ENCODE measurements at places on chromosomes 6 and 20.
A peak's percentile ranks its signal among the peaks of the same experiment; 100 is the strongest.

DNA sequence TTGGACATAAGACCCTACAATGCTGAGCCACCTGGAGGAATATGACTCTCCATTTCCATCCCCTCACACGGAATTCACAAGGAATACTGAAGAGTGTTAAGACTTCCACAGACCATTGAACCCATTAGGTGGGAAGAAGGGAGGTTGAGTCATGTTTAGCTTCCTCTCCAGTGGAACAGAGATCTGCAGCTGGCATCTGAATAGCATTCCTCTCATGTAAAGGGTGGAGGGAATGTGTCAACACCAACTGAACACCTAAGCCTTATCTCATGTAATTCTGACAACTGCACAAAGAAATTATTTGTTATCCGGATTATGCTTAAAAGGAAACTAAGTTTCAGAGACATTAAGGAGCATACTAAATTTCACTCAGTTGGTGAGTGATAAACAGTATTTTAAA is 705.9 kb downstream of the MAFB start:
- DNase-seq: no peak

DNA sequence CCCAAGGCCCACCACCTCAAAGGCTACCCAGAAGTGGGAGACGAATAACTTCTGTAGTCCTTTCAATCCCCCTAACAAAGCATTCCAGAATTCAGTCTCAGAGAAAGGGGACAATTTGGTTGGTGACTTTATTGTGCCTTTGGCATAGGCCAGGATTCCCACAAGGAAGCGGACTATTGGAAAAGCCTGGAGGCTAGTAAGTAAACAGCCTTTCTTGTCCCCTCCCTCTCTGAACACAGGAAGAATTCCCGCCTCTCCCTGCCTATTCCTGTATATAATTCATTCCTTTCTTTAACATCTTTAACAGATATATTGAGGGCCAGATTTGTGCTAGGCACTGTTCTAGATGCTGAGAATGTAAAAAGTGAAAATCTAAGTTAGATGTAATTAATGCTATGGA is 36.1 kb downstream of the RNF8 start:
- no peak for DNase-seq

DNA sequence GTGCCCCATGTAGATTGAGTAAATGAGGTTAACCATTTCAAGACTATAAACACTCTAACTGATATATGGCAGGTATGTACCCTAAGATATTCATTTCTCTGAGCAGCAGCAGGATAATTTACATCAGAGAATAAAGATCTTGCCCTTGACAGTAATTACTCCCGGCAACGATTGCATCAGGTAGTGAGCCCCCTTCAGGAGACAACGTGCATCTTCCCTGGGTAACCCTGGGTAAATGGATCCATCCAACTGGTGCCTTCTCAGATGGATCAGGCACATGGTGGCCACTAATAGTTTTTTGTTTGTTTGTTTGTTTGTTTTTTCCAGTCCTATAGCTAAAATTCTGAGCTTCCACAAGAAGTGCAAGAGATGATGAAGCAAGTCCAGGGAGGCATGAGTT is 469.4 kb upstream of the SLC35B3 start:
- no peak for DNase-seq

GRCh38 chr6:7132398-7133035 is 24.8 kb downstream of the RREB1 start:
- no peak for DNase-seq

DNA sequence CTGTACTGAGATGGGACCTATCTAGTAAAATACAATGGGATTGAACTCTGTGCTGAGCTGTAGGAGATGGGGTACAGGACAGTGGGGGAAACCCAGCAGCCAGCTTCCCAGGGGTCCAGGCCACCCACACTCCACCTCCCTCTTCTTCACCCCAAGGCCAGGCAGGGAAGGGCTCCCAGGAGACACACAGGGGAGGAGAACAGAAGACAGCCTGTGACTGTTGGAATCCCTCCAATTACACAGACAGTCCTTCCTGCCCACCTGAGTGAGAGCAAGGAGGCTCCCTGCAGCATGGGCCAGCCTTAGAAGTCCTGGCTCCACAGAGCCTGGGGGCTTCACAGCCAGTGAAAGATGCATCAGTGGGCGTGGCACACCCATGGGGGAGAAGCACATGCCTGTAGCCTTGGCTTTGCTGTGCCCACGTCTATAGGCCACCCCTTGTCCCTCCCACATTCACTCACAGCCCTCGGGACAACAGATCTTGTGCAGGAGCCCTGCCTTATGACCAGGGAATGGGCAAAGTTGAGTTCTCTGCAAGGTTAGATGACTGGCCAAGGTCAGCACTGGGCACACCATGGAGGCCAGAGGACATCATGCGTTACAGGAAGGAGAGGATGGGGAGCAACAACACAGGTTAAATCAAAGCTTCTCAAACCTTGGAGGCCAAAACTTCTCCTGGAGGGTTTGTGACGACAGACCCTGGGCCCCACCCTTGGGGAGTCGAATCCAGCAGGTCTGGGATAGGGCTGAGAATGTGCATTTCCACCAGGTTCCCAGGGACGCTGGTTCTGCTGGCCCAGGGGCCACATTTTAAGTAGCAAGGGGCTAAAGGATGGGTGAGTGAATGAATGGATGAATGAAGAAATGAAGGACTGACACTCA is 12.3 kb upstream of the CST7 start:
- DNase-seq: no peak

DNA sequence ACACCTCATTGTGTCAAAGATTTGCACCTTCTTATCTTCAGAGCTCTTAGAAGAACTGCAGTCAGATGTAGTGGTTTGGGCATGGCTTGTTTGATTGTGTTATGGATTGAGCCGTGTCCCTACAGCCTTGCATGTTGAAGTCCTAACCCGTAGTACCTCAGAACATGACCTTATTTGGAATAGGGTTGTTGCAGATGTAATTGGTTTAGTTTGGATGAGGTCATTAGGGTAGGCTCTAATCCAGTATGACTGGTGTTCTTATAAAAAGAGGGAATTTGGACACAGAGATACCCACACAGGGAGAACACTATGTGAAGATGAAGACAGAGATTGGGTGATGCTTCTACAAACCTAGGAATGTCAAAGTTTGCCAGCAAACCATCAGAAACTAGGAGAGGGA is 35.4 kb upstream of the PHACTR2 start:
- DNase-seq: no peak

GRCh38 chr6:110037726-110038295 is 59.7 kb downstream of the GPR6 start:
- no peak for DNase-seq

- no peak for DNase-seq
Observed at GRCh38 chr6:26180346-26180745, 93.1 kb downstream of the HFE start.

DNA sequence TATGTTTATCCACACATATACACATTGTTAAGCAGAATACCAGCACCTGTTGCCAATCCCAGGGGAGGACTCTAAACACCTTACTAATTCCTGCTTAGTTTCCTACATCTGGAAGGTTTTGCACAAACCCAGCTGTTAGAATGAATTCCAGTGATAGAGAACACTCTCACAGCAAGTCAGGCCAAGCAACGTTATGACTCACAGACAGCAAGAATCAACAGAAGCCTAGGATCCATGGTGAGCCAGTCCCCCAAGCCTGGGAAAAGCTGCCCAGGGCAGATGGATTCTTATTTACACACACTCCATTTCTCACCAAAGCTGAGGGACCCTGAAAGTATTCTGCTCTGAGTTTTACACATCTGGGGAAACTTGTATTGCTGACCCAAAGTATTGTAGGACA is 291.7 kb downstream of the SLC35F1 start:
- no peak for DNase-seq

DNA sequence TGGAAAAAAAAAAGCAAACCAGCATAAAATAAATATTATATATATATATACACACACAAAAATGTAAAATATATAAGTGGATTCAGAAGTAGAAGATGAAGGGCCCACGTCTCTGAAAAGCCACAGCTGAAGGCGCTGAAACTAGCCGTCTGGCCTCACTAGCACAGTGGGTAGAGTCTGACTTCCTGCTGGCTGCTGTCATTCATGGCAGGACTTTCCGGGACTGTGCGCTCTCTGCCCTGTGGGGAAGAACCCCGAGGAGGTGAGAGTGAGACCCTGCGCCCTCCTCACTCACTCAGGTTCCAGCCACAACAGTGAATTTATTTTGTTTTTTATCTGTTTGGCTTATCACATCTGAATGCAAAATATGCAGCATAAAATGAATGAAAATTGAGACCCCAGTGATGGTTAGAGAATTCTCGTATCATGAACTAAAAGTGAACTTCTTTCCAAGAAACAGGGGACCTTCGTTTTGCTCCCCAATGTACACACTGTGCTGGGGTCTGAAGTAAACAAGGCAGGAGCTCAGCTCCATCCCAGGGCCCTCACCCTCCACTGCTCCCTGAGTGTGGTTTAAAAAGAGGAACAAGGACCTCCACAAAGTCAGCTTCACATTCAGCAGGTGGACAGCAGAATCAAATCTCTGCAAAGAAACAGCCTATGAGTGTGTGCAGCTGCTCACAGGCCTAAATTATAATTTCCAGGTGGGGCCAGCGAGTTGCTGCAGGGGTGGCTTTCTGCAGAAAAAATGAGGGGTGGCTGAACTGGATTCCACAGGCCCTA is 1.3 kb upstream of the RAMACL start:
- no peak for DNase-seq

DNA sequence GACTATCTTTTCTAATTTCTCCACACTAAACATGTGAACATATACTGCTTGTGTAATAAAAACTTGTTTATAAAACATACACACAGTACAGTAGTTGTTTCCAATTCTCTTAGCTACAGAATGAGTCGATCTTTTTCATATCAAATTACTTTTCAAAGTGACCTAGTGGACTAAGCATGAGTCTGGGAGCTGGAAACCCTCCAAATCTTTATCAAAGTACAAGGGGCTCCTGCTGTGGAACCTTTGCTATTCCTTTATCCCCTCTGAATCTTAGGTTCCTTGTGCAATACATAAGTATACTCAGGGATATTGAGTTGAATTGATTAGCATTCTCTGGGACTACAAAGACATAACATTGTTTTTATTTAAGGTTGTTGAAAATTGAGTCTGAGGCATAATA is 48.7 kb upstream of the TAB2 start:
- no peak for DNase-seq

GRCh38 chr20:4161401-4162251 is 146.3 kb upstream of the RNF24 start:
- DNase-seq: no peak

DNA sequence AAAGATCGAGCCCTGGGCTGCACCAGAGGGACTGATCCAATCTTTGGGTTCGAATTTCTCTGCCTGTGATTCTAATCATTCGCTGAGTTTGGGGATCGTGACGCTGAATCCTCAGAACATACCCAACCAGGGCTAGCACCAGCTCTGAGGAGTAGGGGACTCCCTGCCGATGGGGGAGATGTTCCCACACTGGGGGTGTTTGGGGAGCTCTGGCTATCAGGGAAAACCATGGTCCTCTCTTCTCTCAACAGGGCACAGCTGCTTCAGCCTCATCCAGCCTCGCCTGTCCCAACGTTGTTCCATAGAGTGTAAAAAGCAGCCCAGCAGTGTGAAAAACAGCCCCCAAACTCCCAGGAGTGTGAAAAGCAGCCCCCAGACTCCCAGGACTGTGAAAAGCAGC is 136.6 kb downstream of the ANKRD60 start:
- DNase-seq: no peak

- no peak for DNase-seq
Observed at GRCh38 chr6:119142041-119142440, 63.6 kb upstream of the FAM184A start.

DNA sequence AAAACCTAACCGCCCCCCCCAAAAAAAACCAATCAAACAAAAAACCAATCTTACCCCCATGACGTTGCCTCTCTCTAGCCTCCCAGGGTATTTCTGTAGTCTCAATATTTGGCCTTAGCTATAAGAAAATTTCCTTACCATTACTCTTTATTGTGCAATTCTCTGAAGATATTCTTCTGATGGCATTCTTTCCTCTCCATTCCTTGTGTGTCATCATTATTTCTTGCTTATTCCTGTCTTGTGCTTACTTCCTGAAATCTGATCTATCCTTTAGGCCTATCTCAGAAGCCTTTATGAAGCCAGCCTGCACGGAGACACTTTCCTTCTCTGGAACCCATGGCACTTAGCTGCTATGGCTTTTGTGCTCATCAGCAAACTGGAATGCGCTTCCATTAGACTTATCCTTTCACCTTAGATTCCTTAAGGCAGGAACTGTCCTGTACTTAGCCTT is 65.9 kb upstream of the DDR1 start:
- DNase-seq: no peak

GRCh38 chr6:2155206-2155605 is 90.2 kb downstream of the GMDS start:
- no peak for DNase-seq

GRCh38 chr6:161356167-161356854 is 82.5 kb upstream of the AGPAT4 start:
- DNase-seq: no peak

- no peak for DNase-seq
Observed at GRCh38 chr6:170260686-170261085, 30.2 kb downstream of the DLL1 start.

GRCh38 chr6:170360476-170360875 is 53.9 kb downstream of the FAM120B start:
- DNase-seq: no peak

GRCh38 chr20:19692685-19693119 is 65.4 kb upstream of the RIN2 start:
- peak; percentile 64 for DNase-seq

DNA sequence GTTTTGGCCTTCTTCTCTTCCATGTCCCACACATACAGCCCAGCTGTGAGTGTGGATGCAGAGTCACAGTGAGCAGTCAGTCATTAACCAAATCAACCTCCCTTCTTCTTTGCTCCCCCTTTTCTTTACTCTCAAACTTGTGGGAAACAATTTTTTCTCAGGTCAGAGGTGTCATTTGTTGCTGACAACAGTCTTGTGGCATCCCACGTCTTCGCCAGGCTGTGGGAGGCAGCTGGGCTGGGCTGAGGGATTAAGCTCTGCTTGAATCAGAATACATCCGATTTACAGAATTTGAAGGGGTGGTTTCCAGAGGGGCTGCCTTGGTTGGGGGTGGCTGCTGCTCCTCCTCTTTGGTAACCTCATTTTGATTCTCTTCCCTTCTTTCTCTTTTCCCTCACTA is 40.5 kb downstream of the SCGN start:
- no peak for DNase-seq

GRCh38 chr20:60102665-60103210 is 144.5 kb downstream of the CDH26 start:
- DNase-seq: no peak

DNA sequence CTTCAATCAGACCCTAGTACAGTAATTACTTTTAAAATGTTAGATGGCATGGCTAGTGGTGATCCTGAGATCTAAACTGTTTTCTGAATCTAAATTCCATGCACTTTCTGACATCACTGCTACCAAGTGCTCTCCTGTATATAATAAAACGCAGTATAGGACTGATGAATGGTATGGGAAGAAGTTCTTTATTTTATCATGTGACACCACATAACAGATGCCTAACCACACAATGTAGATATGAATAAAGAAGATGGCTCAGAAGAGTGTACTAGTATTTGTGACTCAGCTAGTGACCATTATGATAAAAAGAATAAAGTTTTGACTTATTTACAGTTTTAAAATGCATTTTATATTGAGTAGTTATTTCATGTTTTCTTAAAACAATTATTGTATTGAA is 8.5 kb downstream of the NDUFAF4 start:
- no peak for DNase-seq
